ENCODE measurements at places on chromosomes 1 and 21.

DNA sequence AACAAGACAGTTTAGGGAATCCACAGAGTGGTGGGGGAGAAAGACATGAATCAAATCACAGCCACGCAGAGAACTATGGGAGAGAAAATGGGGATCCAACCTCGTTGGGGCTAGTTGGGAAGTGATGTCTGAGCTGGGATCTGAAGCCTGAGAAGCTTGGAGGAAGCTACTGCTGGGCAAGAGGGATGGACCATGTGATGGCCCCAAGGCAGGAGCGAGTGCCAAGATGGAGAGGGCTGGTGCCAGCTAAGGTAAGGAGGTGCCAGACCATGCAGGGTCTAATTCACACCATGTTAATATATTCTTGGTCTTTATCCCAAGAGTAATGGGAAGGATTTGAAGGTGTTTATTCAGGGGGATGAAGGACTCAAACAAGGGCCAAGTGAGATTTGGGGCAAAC, 18.2 kb upstream of the TCEA3 start:
- H3K4me3 ChIP-seq: no peak overlapping the region
- H3K4me1 ChIP-seq: no peaks in the 10 kb centered on the region
- H3K27ac ChIP-seq: no peak overlapping the region
- H3K36me3 ChIP-seq: peaks cover 16% of the 10 kb centered on the region

- H3K4me1 ChIP-seq: no peaks in the 10 kb centered on the region
- H3K36me3 ChIP-seq: no peaks in the 10 kb centered on the region
- no peak overlapping the region for H3K27ac ChIP-seq
- no peak overlapping the region for H3K4me3 ChIP-seq
Observed at GRCh38 chr1:156172696-156173470, 19.5 kb downstream of the SEMA4A start.

- no peak overlapping the region for H3K27ac ChIP-seq
- H3K4me3 ChIP-seq: no peak overlapping the region
- no peaks in the 10 kb centered on the region for H3K36me3 ChIP-seq
Observed at GRCh38 chr1:91535441-91535840, 34.8 kb downstream of the CDC7 start.

GRCh38 chr1:169753549-169753948, 19.7 kb upstream of the SELE start:
- H3K27me3 ChIP-seq: no peaks in the 10 kb centered on the region
- no peak for DNase-seq
- no peaks in the 10 kb centered on the region for H3K4me1 ChIP-seq
- no peak overlapping the region for H3K27ac ChIP-seq

GRCh38 chr1:167876597-167877175, 37.2 kb downstream of the ADCY10 start:
- no peak overlapping the region for H3K27ac ChIP-seq
- H3K27me3 ChIP-seq: no peaks in the 10 kb centered on the region
- H3K4me3 ChIP-seq: no peak overlapping the region

DNA sequence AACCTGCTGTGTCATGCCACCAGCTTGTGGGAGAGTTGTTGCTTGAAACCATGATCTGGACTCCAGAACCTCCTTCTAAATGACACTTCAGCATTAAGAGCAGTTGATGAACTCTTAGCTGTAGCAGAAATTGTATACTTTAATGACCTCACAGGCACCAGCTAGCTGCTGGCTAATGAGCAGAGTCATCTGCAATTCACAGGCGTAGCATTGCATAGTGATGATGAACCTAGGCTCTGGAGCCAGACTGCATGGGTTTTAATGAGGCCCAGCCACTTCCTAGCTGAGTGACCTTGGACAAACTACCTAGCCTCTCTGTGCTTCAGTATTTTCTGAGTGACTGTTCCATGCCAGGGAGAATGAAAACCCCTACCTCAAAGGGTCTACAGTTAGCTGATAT, 407.1 kb downstream of the LMO4 start:
- no peak overlapping the region for H3K27ac ChIP-seq
- H3K4me1 ChIP-seq: peaks cover 6% of the 10 kb centered on the region
- no peak for DNase-seq

DNA sequence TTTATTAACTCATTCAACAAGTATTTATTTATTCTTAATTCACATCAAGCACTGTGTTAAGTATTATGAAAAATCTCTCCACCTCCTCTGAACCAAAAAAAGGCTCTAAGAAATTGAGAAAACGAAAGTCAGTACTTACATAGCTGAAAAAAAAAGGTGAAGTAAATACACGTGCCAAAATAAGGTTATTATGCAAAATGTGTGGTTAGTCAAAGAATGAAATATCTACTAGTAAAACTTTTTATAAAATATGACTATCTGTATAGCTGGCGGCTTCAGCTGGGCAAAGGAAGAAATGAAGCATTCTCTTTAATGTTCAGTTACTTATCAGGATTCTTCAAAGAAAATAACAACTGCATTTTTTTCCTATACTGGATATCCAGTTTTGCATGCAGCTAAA, 35.5 kb upstream of the ASPM start:
- no peaks in the 10 kb centered on the region for H3K4me1 ChIP-seq
- no peak for DNase-seq

GRCh38 chr1:218880484-218881060, 293.1 kb upstream of the LYPLAL1 start:
- H3K36me3 ChIP-seq: no peaks in the 10 kb centered on the region
- no peak for DNase-seq
- H3K4me1 ChIP-seq: no peaks in the 10 kb centered on the region

- no peak for DNase-seq
- no peak overlapping the region for H3K27ac ChIP-seq
- no peaks in the 10 kb centered on the region for H3K4me1 ChIP-seq
- no peaks in the 10 kb centered on the region for H3K36me3 ChIP-seq
Observed at GRCh38 chr1:214271174-214271858, 9.6 kb upstream of the SMYD2 start.

GRCh38 chr1:222462601-222463000, 85.3 kb downstream of the HHIPL2 start:
- no peak for DNase-seq
- no peaks in the 10 kb centered on the region for H3K27me3 ChIP-seq
- no peak overlapping the region for H3K4me3 ChIP-seq
- no peaks in the 10 kb centered on the region for H3K36me3 ChIP-seq

- H3K27me3 ChIP-seq: no peaks in the 10 kb centered on the region
- H3K27ac ChIP-seq: no peak overlapping the region
- peaks cover 26% of the 10 kb centered on the region for H3K4me1 ChIP-seq
- H3K36me3 ChIP-seq: peaks cover 38% of the 10 kb centered on the region
- no peak overlapping the region for H3K4me3 ChIP-seq
- no peak for DNase-seq
Observed at GRCh38 chr1:109912873-109913272, 2.2 kb downstream of the CSF1 start.

DNA sequence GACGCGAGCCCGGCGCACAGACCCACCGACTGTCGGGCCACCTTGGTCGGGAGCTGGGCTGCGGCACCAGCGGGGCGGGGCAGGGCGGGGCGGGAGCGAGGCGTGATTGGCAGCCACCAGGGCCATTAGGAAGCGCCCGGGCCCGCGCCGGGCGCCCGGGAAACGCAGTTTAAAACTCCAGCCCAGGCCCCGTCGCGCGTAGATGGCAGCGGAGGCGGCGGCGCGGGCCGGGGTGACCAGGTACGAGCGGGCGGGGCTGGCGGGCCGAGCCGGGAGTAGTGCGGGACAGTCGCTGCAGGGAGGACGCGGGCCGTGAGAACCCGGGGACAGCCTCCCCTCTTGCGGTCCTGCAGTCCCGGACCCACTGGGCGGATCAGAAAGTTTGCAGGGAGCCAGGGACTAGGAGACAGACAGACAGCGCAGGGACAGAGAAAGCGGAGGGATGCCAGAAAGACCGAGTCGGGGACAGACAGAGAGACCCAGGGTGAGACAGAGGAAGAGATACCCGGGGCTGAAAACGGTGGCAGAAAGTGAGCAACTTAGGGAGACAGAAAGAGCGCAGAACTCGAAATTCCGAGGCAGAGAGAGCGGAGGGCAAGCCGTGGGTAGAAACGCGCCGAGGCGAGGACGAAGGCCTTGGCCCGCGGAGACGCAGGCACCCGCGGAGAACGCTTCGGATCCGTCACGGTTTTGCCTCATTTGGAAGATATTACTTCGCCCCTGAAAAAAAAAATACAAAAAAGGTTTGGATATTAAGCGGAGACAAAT, at the start of gene DMBX1:
Gene DMBX1, plus strand, starts transcription at position 199 of the 768 bp plus-strand sequence. CDS start 17,175 bp downstream, outside the sequence.
- H3K27ac ChIP-seq: no peak within 1 kb of the TSS
- no peak within 1 kb of the TSS for H3K4me3 ChIP-seq
- no peaks in the 10 kb centered on the region for H3K4me1 ChIP-seq
- peaks cover 96% of the 10 kb centered on the region for H3K27me3 ChIP-seq

DNA sequence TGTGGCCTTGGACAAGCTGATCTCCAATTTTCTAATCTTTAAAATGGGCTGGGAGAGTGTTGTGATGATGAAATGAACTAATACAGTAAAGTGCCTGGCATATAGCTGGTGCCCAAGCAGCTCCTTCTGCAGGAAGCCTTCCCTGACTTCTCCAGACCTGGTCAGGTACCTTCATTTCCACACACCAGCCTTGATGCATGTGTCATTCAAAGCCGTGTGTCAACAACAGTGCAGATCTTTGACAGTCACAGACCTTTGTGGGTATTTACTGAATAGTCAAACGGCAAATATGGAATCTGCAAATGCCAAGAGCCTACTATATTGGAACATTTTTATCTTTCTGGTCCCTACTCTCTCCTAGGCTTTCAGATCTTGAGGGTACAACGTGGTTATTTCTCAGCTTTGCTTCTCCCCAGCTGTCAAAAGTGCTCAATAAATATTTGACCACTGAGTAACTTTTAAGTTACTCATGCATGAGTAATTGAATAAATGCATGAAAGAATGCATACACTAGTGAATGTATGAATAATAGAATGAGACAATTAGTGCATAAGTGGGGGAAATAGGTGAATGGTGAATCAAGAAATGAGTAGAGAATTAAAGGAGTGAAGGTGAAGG, 75.4 kb downstream of the MDM4 start:
- H3K27ac ChIP-seq: no peak overlapping the region
- H3K4me3 ChIP-seq: no peak overlapping the region
- no peaks in the 10 kb centered on the region for H3K36me3 ChIP-seq
- H3K4me1 ChIP-seq: peaks cover 14% of the 10 kb centered on the region

- H3K4me3 ChIP-seq: no peak overlapping the region
- no peak overlapping the region for H3K27ac ChIP-seq
- no peaks in the 10 kb centered on the region for H3K4me1 ChIP-seq
- peak; percentile 21 for DNase-seq
- H3K36me3 ChIP-seq: no peaks in the 10 kb centered on the region
- H3K27me3 ChIP-seq: no peaks in the 10 kb centered on the region
Observed at GRCh38 chr1:68093737-68094136, 43.3 kb upstream of the DIRAS3 start.

DNA sequence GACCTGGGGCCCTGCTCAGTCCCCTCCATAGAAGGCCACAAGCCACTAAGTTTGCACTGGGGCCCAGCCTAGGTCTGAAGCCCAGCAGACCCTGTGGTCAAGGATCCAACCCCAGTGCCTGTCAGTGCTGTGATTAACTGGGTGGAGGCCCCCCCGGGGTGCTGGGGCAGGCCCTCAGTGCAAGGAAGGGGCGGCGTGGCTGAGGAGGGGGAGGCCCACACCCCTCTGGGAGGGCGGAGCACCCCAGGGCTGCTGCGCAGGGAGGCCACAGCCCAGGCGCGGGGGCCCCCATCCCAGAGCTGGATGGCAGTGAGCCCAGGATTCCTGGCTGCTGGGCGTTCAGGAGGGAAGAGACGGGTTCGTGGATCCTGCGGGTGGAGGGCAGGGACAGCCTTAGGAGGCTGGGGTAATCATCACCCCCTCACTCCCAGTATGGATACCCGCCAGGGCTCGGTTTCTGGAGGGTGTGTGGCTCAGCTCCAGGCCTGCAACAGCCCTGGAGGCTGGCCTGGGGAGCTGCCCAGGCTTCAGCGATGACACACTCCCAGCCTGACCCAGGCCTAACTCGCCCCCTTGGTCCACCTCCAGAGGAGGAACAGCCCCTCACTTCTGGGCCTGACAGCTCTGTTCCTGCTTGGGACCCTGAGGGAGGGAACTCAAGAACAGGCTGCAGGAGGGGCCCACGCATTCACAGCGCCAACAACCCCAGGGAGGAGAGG, 890 bp downstream of the GJC2 start:
- no peak overlapping the region for H3K4me3 ChIP-seq
- H3K27ac ChIP-seq: no peak overlapping the region
- H3K36me3 ChIP-seq: peaks cover 31% of the 10 kb centered on the region

GRCh38 chr1:18285538-18285924, 177.9 kb downstream of the IGSF21 start:
- DNase-seq: no peak
- H3K27ac ChIP-seq: no peak overlapping the region
- no peaks in the 10 kb centered on the region for H3K4me1 ChIP-seq
- H3K27me3 ChIP-seq: no peaks in the 10 kb centered on the region
- H3K36me3 ChIP-seq: no peaks in the 10 kb centered on the region
- H3K4me3 ChIP-seq: no peak overlapping the region

- no peak overlapping the region for H3K4me3 ChIP-seq
- H3K4me1 ChIP-seq: peaks cover 1% of the 10 kb centered on the region
- H3K27me3 ChIP-seq: no peaks in the 10 kb centered on the region
Observed at GRCh38 chr21:39518055-39518846, 66.5 kb downstream of the SH3BGR start.

- H3K27me3 ChIP-seq: no peaks in the 10 kb centered on the region
- no peaks in the 10 kb centered on the region for H3K36me3 ChIP-seq
- no peak for DNase-seq
- H3K4me1 ChIP-seq: peaks cover 52% of the 10 kb centered on the region
Observed at GRCh38 chr1:22139066-22139594, 3.8 kb downstream of the WNT4 start.

DNA sequence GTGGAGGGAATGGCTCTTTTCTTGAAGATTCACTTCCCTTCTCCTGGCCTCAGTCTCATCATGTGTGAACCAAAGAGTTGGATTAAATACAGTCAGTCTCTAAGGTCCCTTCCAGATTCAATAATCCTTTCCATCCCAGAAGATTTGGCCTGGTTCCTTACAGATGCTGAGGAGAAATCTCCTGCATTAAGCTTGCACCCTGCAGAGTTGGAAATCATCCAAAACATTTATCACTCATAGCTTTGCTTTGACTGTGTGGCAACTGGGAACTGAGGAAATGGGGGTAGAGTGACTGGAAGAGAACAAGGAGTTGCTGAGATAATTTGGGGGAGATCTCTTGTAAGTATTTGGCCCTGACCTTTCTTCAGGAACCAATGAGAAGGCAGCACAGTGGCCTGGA, 220.5 kb upstream of the SGIP1 start:
- no peak for DNase-seq
- H3K27me3 ChIP-seq: no peaks in the 10 kb centered on the region
- no peaks in the 10 kb centered on the region for H3K36me3 ChIP-seq
- H3K4me3 ChIP-seq: no peak overlapping the region
- no peak overlapping the region for H3K27ac ChIP-seq
- H3K4me1 ChIP-seq: no peaks in the 10 kb centered on the region

GRCh38 chr1:99365141-99365540, 100.8 kb downstream of the PLPPR4 start:
- H3K36me3 ChIP-seq: no peaks in the 10 kb centered on the region
- H3K4me3 ChIP-seq: no peak overlapping the region
- H3K27ac ChIP-seq: no peak overlapping the region
- no peak for DNase-seq

- DNase-seq: no peak
- no peaks in the 10 kb centered on the region for H3K4me1 ChIP-seq
- H3K27ac ChIP-seq: no peak overlapping the region
Observed at GRCh38 chr1:235826102-235826854, 40.4 kb downstream of the LYST start.

Data from trophoblast cell (in vitro differentiated cells and primary cell).